ENCODE measurements at places on chromosomes 12 and 14. TPM values are rescaled to one million over a fixed set of nuclear protein-coding genes. Genes with fewer than 3 reads are reported as not detected.

The SMIM10L1 gene
- total RNA-seq, result 9.4 TPM

The PTGDR gene
- 0.50 TPM for total RNA-seq

The CLEC1A gene
- 1.5 TPM for total RNA-seq

The LMO3 gene
- total RNA-seq, result not detected

The GPR162 gene
- 2.8 TPM for total RNA-seq

GRCh38 chr12:13000616-13000924, 505 bp upstream of the HEBP1 start:
- peak overlapping the region; percentile 88 for H3K27ac ChIP-seq
- peak overlapping the region; percentile 61 for H3K4me3 ChIP-seq
- no peaks in the 10 kb centered on the region for H3K4me1 ChIP-seq
- DNase-seq, result no peak

DNA sequence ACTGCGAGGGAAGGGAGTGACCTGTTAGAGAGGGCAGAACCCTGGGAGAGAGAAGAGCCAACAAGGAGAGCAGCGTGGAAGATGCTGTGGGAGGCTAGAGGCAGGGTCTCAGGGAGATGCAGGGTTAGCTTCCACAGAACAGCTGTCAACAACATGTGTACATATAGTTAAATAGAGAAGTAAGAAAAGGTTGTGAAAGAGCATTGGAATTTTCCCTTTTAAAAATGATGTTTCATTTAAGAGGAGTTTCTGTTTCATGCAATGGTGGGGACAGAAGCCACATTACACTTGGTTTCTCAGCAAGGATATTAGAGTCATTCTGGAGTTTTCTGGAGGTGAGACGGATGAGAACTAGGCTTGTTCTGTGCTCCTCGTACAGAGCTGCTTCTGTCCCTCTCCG, 23.8 kb upstream of the TBC1D30 start:
- no peaks in the 10 kb centered on the region for H3K36me3 ChIP-seq
- H3K4me3 ChIP-seq, result no peak overlapping the region
- H3K27me3 ChIP-seq, result no peaks in the 10 kb centered on the region
- no peak for DNase-seq
- H3K4me1 ChIP-seq, result peaks cover 18% of the 10 kb centered on the region
- H3K27ac ChIP-seq, result no peak overlapping the region

DNA sequence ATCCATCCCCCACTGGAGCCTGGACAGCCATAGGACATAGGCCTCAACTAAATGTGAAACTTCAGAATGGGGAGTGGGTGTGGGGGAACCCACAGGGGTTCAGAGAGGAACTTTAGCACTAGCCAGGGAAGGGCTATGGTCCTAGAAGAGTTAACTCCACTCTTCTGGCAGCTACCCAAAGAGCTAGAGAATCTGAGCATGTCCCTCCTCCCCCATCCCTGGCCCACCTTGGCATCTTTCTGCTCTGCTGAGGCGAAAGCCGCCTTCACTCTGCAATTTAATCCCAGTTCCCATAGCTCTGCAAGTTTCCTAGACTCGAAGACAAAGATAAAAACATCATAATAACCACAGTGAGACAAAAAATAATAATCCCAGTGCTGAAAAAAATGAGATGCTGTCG, 214.7 kb upstream of the RTL1 start:
- H3K27ac ChIP-seq, result no peak overlapping the region
- H3K36me3 ChIP-seq, result no peaks in the 10 kb centered on the region
- H3K4me1 ChIP-seq, result no peaks in the 10 kb centered on the region
- H3K27me3 ChIP-seq, result no peaks in the 10 kb centered on the region

DNA sequence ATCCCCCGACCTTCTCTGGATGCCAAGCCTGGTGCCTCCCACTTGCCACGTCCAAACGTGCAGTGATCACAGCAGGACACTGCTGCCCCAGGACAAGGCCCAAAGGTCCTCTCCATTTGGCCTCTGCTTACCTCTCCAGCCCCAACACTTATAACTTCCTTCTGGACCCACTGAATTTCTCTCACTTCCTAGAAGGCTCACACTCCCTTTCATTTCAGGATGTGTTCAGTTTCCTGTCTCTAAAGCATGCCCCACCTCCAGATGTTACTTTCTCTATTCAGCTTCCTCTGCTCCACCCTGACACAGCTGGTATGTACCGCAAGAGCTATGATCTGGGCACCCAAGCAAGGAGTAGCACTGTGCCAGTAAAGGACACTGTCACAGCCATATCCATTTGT, 33.0 kb downstream of the CDKL1 start:
- H3K4me1 ChIP-seq, result peaks cover 36% of the 10 kb centered on the region
- H3K36me3 ChIP-seq, result no peaks in the 10 kb centered on the region
- H3K27me3 ChIP-seq, result no peaks in the 10 kb centered on the region
- DNase-seq, result no peak

- no peak for DNase-seq
- H3K27me3 ChIP-seq, result no peaks in the 10 kb centered on the region
- no peaks in the 10 kb centered on the region for H3K36me3 ChIP-seq
- H3K4me1 ChIP-seq, result no peaks in the 10 kb centered on the region
- H3K27ac ChIP-seq, result no peak overlapping the region
These were observed 31.7 kb downstream of the RASAL1 start for GRCh38 chr12:113103756-113104450.

- H3K4me3 ChIP-seq, result no peak overlapping the region
- no peak overlapping the region for H3K27ac ChIP-seq
- DNase-seq, result peak; percentile 7
These were observed 12.2 kb downstream of the DDX51 start for GRCh38 chr12:132131952-132132351.

DNA sequence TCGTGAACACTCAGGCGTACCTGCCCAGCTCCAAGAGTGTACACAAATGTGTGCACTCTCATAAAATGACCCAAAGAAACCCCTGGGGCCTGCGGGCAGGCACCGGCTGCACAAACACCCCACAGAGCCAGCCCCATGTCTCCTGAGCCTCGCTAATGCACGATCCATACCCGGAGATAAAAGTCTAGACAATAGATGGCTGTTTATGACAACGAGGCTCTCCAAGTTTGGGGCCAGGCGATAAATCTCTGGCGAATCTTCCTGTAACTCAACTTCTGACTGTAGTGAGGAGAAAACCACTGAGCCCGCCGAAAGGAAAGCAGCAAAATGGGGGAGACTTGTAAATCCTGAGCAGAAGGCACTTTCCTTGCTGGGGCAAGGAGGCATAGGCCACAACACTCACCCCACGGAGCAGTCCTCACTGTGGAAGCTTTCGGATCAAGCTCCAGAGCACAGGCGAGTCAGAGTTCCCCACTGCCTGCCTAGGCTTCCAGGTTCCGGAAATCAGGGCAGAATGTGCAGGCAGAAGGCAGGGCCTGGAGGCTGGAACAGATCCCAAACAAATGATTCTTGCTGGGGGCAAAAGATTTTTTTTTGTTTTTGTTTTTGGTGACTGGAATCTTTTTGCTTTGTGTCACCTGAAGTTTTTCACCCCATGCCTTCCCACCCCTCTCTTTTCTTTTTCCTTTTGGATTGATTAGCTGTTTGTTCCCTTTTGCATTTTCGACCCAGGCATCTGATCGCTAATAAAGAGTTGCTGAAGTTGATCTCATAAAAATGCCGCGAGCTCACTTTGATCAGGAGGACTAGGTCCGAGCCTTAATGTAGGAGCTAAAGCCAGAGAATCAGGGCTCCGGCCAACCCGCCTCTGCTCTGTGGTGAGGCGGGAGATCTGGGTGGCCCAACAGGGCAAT, 4.5 kb upstream of the HOXC11 start:
- no peak overlapping the region for H3K27ac ChIP-seq
- no peaks in the 10 kb centered on the region for H3K36me3 ChIP-seq
- no peak for DNase-seq
- H3K4me3 ChIP-seq, result no peak overlapping the region
- no peaks in the 10 kb centered on the region for H3K4me1 ChIP-seq

DNA sequence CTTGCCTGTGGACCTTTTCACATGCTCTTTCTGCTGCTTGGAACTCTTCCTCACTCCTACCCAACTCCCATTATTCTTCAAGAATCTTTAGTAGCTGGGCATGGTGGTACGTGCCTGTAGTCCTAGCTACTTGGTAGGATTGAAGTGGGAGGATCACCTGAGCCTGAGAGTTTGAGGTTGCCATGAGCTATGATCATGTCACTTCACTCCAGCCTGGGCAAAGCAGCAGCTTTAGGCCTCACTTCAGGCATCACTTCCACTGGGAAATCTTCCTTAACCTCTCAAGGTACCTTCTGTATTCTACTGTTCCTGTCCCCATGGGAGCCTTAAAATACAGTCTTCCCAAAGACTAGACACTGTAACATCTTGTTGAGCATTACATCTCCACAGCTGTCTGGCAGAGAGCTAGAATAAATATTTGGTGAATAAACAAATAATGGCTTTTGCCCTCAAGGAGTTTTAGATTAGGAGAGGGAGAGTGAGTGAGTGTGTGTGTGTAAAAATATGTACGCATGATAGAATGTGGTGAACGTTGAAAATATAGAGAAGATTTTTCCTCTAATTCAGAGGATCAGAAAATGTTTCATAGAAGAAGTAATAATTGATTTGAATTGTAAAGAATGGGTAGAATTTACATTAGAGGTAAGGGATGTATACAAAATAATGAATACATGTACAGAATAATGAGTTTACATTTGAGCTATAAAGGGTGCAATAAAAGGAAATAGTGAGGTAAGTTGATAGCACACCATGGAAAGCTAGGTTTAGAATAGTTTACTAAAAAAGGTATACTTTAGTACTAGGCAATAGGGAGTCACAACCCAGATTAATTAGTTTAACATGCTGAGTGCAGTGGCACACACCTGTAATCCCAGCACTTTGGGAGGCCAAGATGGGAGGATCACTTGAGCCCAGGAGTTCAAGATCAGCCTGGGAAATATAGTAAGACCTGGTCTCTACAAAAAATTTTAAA, 29.2 kb upstream of the BMAL2 start:
- H3K4me1 ChIP-seq, result no peaks in the 10 kb centered on the region
- H3K36me3 ChIP-seq, result peaks cover 3% of the 10 kb centered on the region
- H3K27me3 ChIP-seq, result no peaks in the 10 kb centered on the region
- no peak overlapping the region for H3K27ac ChIP-seq

GRCh38 chr12:64995816-64996215, 125.3 kb downstream of the WIF1 start:
- H3K27ac ChIP-seq, result no peak overlapping the region
- no peaks in the 10 kb centered on the region for H3K36me3 ChIP-seq
- no peaks in the 10 kb centered on the region for H3K4me1 ChIP-seq
- no peak for DNase-seq
- H3K27me3 ChIP-seq, result no peaks in the 10 kb centered on the region

DNA sequence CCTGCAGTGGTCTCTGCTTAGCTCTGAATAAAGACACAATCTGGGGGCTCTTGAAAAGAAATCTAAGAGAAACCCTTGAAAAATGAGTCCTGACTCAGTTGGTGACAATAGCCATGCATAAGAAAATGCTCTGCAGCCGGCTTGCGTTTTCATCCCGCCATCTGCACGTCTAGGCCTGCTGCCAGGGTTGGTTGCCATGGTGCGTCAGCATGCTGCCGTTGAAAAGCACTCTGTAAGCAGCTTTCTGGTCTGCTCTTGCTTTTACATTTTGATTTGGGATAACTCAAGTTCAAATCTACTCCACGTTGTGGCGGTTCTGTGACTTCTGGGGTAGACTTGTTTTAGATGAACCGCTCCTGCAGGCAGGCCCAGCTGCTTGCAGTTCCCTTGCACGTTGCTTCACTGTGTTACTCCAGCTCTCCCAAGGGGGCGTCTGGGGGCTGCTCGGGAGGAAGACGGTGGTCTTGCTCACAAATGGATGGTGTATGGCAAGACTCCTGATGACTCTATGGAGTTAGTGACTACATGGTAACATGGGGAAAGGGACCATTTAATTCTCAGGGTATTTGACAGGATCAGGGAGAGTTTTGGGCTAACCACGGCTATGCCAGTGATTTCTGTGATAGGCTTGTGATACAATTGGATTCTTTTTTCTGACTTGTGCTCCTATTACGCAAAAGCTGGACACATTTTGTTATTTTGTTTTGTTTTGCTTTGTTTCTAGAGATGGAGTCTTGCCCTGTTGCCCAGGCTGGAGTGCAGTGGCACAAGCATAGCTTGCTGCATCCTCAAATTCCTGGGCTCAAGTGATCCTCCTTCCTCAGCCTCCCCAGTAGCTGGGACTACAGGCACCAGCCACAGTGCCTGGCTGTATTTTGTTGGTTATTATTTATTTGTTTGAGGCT, 15.8 kb downstream of the WNT5B start:
- H3K27ac ChIP-seq, result no peak overlapping the region
- H3K4me1 ChIP-seq, result no peaks in the 10 kb centered on the region
- peak; percentile 55 for DNase-seq

DNA sequence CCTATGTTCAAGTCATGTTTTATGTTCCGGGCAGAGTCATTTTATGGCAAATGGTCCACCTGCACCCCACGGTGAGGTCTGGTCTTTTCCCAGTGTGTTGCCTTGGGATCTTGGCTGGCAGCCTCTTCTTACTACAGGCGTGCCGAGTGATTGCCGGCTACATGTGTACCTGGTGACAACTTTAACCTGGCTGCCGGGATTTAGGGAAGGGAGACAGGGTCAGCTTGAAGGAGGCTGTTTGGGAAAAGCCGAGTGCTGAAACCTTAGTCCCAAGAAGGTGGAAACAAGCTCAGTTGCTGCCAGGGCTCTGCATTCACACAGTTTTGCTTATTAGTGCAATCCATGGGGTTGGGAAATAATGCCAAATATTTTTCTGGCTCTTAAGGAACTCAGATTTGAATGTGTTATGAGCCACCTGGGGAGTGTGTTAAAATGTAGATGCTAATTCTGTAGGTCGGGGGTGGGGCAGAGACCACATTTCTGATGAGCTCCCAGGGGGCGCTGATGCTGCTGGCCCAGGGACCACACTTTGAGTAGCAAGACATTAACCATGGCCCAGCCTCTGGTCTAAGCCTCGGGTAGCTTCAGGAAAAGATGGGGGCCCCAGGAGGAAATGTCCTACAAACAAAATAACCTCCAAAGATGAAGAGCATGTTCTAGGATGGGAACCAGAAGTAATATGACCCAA, 179.6 kb downstream of the TBX5 start:
- no peak overlapping the region for H3K4me3 ChIP-seq
- H3K4me1 ChIP-seq, result no peaks in the 10 kb centered on the region
- H3K27me3 ChIP-seq, result no peaks in the 10 kb centered on the region
- DNase-seq, result no peak

- H3K27ac ChIP-seq, result no peak overlapping the region
- no peak for DNase-seq
- H3K27me3 ChIP-seq, result no peaks in the 10 kb centered on the region
- no peaks in the 10 kb centered on the region for H3K36me3 ChIP-seq
- no peaks in the 10 kb centered on the region for H3K4me1 ChIP-seq
These were observed 96.8 kb upstream of the MDM1 start for GRCh38 chr12:68428724-68429501.

- H3K27me3 ChIP-seq, result no peaks in the 10 kb centered on the region
- DNase-seq, result no peak
- H3K4me1 ChIP-seq, result peaks cover 9% of the 10 kb centered on the region
- no peak overlapping the region for H3K27ac ChIP-seq
These were observed 53.8 kb downstream of the SETD3 start for GRCh38 chr14:99426813-99427346.
